NCI-H69 (cell line): ENCODE measurements at places on chromosomes 2 and 18.
A peak's percentile ranks its signal among the peaks of the same experiment; 100 is the strongest.

GRCh38 chr2:47088371-47089082 lies 66.6 kb downstream of the STPG4 start:
- DNase-seq, result no peak

GRCh38 chr2:64770781-64771334 lies 117.1 kb upstream of the SERTAD2 start:
- no peak for DNase-seq

DNA sequence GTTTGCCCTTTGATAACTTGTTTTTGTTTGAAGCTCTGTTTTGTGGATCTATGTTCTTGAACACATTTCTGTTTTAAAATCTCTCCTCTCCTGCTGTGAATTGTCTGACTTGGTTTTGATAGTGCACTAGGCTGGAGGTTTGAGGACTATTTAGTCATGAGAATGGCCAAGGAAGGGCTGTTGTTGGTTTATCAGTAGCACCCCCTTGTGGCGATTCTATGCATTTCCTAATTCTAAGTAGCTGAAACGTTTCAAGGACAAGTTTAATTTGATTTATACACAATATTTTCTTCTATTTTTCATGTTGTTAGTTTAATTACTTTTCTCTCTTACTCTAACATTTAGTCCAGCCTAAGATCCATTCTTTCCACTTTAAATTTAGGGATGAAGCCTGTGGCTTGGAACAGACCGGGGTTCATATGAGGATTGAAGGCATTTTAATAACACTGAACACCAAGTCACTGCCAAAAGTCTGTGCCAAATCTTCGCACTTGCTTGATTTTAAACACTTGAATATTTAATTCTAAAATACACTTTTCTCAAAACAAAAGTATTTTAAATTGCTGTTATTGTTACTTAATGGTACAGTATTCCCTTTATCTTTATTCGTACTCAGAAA lies 166.0 kb downstream of the SOCS6 start:
- DNase-seq, result peak; percentile 83

- no peak for DNase-seq
Measured at GRCh38 chr18:11801573-11801972, 49.6 kb upstream of the CHMP1B start.
